ENCODE measurements at places on chromosomes 3 and 15.

- DNase-seq = no peak
These were observed 473.8 kb downstream of the TAFA4 start for GRCh38 chr3:68458581-68458980.

- DNase-seq = no peak
These were observed 56.5 kb downstream of the STT3B start for GRCh38 chr3:31589228-31589627.

GRCh38 chr3:22016197-22016596, 265.2 kb upstream of the ZNF385D start:
- no peak for DNase-seq

DNA sequence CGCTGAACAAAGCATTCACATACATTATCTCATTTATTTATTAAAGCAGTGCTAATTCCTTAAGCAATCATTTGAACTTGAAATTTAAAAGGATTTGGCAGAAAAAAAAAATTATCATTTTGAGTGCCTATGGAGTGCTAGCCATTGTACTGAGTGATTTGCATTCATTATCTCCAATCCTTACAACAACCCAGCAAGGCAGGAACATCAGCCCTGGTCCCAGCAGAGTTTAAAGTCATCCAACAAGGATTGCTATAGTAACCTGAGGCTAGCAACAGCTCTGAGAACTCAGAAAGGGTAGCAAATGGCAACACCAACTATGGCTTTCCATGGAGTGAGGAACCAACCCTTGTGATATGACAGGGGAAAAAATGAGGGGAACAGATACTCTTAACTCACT, 237.6 kb upstream of the SETMAR start:
- no peak for DNase-seq

DNA sequence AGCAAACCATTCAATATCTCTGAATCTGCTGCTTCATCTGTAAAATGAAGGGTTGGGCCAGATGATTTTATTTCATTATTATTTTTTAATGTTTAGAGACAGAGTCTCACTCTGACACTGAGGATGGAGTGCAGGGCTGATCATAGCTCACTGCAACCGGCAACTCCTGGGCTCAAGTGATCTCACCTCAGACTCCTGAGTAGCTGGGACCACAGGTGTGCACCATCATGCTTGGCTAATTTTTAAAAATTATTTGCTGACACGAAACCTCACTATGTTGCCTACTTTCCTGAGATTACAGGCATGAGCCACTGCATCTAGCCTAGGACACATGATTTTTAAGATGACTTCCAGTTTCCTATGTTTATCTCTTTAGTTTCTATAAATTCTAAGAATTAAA, 105.8 kb downstream of the P3H2 start:
- DNase-seq = no peak

DNA sequence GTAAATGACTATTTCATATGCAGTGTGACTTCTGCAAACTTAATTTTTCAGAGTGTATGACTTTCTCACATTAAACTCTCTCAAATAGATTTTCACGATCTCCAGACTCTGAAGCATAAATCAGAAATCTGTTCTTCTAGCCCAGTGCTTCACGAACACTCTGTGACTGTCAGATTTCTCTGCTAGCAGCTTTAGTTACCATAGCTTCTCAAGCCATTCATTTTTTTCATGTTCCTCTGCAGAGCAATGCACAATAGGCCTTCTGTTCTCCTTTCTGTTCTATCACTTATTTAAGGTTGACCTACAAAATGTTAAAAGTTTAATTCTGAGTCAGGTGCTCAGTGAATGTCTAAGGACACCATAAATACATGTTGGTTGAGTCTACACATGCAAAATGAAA, 1102.2 kb downstream of the TUSC7 start:
- DNase-seq = no peak

- DNase-seq = no peak
These were observed 14.9 kb downstream of the KBTBD12 start for GRCh38 chr3:127929818-127930413.

GRCh38 chr15:85593809-85594445, 200.8 kb downstream of the KLHL25 start:
- DNase-seq = no peak

- no peak for DNase-seq
These were observed 87.4 kb downstream of the NFKBIZ start for GRCh38 chr3:101936419-101937356.

DNA sequence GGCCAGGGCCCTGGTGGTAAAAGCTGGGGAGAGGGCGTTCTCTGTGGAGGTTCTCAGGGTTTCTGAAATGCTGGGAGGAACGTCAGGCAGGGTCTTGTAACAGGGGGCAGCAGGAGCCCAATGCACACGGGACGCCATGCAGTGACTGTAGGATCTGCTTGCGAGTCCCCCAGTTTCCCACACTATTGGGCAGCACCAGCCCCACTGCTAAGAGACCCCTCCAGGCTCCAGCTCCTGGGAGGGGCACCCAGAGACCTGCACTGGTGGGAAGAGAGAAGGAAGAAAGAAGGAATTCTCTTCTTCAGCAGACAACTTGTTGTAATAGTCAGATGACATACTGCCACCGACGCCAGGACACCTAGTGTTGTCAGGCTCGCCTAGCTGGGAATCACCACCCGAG, 55.2 kb upstream of the RNF7 start:
- DNase-seq = no peak

DNA sequence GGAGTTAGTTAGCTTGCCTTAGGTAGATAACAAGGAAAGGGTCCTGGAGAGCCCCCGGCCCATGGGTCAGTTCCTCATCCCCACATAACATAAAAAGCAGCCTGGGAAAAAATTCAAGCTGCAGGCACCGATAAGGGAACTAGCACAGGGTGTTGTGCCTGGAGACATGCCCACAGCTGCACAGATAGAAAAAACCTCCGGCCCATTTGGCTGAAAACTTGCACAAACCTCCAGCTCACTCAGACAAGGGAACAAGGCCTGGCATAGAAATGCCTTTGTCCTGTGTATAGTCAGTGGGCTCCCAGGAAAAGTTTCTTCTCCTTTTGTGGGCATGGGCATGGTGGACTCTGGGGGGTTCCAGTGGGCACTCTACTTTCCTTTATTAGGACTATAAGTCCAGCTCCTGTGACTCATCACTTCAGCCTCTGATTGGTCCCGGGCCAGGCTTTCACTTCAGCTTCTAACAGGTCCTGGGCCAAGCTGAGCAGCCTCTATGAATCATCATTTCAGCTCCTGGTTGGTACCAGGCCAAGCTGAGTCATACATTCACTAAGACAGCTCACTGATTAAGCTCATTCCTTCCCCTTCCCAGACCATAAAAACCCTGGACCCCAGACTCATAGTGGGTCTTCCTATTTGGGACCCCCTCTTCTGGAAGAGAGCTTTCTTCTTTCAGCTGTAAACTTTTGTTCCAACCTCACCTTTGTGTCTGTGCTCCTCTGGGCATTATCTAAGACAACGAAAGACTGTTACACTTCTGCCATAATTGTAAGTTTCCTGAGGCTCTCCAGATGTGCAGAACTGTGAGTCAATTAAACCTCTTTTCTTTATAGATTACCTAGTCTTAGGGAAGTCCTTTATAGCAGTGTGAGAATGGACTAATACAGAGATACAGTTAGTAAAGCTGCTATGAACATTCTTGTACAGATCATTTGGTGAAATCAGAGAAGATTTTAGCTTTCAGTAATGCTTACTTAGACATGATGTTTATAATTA, 348.0 kb upstream of the DPPA4 start:
- no peak for DNase-seq

GRCh38 chr3:100403362-100404249, 2.3 kb downstream of the LNP1 start:
- DNase-seq = no peak

DNA sequence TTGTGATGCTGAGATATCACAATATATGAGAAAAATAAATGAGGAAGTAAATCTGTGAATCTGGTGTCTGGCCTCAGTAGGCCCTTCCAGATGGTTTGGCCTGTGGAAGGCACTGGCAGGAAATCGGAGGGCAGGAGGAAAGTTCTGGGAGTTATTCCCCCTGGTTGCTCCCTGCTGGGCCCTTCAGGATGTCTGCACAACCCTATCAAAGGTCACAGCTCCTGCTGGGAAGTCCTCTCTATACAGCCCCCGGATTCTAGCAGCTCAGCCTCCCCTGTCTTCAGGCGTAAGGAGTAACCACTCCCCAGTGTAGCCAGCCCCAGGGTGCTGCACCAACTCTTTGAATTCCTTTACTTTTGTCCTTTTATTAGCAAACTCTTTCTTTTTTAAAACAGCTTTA, 56.2 kb downstream of the WNT7A start:
- DNase-seq = no peak
